ENCODE measurements at places on chromosomes 7 and 10. TPM values are rescaled to one million over a fixed set of nuclear protein-coding genes. Genes with fewer than 3 reads are reported as not detected.

The SLC26A4 gene
- total RNA-seq: 0.75 TPM

The GIMAP8 gene
- 4.9 TPM for total RNA-seq

The MMRN2 gene
- 23.1 TPM for total RNA-seq

GRCh38 chr10:1380088-1380671 is 324.0 kb downstream of the WDR37 start:
- DNase-seq: peak; percentile 22
- H3K36me3 ChIP-seq: no peaks in the 10 kb centered on the region
- no peaks in the 10 kb centered on the region for H3K4me1 ChIP-seq
- H3K4me3 ChIP-seq: no peak overlapping the region
- peaks cover 23% of the 10 kb centered on the region for H3K27me3 ChIP-seq
- H3K27ac ChIP-seq: no peak overlapping the region

GRCh38 chr10:129728246-129728820 is 235.7 kb downstream of the EBF3 start:
- no peaks in the 10 kb centered on the region for H3K36me3 ChIP-seq
- H3K4me3 ChIP-seq: no peak overlapping the region
- no peaks in the 10 kb centered on the region for H3K27me3 ChIP-seq
- no peak overlapping the region for H3K27ac ChIP-seq

- no peaks in the 10 kb centered on the region for H3K4me1 ChIP-seq
- DNase-seq: no peak
- no peaks in the 10 kb centered on the region for H3K27me3 ChIP-seq
- H3K27ac ChIP-seq: no peak overlapping the region
Measured at GRCh38 chr7:107638594-107638993, 22.0 kb upstream of the SLC26A4 start.

All from muscle of leg (tissue), 16 donors.